AG08395 (cell line): ENCODE measurements at places on chromosomes 12 and 14.

DNA sequence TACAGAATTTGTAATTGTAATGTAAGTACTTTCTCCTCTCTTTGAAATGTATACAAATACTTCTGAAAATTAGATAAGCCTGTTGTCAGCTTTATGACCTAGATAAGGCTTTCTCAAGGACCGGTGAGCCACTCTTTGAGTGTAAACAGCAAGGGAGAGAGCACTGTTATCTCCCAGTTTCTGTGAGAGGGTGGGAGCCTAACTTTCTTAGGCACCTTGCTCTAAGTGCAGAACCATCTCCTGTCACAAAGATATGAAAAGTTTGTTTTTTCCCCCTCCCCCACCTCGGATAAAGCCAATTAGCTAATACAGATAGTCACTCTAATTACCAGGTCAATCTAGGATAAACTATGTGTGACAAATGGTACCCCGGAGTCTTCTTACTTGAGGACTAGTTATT lies 35.8 kb downstream of the CAPS2 start:
- no peak for DNase-seq

DNA sequence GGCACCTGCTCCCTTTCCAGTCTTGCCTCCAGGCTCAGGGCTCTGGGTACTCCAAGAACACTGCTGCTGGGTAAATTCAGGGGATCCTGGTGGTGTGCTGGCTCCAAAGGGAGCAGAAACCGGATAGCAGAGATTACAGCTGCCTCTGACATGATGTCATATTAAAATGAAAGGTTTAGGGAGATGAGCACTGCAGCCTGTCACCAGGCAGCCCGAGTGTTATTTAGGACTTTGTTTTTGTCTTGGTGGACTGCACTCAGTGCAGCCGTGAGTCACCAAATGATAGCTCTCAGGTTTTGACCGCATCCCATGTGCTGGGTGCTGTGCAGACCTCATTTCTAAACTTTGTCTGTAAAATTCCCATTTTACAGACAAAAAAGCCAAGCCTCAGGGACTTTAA lies 266.0 kb upstream of the CRY1 start:
- DNase-seq, result peak; percentile 76

DNA sequence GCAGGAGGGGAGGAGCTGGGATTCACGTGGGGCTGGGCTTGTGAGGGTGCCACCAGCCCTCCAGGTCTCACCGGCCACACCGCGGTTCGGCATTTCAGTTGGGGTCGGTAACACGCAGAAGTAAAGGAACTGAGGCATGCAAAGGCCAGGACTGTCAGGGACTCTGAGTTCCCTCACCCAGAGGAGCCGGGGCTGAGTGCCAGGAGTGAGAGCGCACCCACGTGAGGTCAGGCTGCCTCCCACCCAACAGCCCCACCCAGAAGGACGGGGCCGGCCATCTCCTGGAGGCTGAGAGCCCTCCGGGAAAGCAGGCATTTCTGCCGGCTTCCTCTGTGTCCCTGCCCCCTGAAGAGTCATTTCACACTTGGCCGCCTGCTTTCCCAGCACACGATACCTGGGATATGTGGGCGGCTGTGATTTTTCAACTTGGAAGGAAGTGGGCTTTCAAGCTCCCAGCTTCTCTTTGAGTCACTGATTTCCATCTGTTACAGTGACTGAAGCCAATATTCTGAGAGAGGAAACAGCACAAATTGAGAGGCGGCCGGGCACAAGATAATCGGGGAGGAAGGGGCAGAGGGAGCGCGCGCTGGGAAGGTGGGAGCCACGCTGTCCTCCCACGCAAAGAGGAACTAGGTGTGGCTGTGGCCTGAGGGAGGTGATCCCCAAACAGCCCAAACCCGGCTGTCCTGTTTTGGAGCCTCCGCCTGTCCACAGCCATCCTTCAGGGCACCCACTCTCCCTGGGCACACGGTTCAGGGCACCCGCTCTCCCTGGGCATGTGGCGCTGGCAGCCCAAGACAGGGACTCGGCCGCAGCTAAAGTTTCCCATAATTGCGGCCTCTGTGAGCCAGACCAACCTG lies 19.0 kb downstream of the GALNT9 start:
- DNase-seq, result no peak

DNA sequence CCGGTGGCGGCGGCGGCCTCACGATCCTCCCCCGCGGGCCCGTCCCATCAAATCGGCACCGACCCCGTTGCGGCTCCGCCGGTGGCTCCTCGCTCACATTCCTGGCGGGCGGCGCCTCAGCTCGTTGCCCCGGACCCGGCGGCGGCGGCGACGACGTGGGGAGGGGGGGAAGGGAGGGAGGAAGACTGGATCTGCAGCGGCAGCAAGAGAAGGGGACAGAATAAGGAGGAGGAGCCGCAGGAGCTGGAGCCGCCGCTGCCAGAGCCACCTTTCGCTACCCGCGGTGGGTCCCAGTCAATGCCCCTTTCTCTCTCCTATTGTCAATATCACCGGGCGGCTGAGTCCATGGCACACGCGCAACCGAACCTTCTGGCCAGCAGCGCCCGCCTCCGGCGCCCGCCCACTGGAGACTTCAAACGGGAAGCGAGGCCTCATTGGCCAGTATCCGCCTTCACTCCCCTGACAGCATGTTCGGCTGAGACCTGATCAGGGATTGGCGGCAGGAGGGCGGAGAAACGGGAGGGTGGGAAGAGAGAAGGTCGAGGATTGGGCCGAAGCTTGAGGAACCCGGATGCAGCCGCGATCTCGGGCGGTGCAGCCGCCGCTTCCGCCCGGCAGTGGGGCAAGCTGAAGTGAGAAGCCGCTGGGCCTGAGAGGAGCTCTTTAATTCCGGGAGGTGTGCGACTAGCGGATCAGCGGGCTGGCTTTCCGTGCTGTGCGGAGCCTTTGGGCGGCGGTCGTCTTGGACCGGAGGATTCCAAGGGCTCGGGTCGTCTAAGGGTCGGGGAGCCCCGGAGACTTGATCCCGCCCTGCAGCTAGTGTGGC lies at the start of gene PPP2R5E:
Gene PPP2R5E (minus strand): TSS at position 378 of the 826 bp plus-strand sequence. CDS start 3,692 bp downstream, outside the sequence.
- DNase-seq, result peak; percentile 99

DNA sequence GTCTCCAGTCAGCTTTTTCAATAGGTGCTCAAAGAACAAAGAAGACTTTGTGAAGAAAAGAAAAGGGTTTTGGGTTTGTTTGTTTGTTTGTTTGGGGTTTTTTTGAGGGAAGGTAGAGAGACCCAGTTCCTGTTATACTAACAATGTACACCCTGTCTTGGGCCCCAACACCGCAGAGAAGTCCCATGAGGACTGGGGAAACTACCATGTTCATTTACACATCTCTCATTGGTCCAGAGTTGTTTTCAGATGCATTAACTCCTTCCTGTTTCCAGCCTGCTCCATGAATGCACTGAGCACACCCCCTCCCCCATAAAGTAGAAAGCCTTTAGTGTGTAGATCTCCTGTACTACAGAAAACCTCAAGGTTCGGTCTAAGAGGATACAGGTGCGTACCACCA lies 51.1 kb upstream of the SLC8A3 start:
- no peak for DNase-seq

DNA sequence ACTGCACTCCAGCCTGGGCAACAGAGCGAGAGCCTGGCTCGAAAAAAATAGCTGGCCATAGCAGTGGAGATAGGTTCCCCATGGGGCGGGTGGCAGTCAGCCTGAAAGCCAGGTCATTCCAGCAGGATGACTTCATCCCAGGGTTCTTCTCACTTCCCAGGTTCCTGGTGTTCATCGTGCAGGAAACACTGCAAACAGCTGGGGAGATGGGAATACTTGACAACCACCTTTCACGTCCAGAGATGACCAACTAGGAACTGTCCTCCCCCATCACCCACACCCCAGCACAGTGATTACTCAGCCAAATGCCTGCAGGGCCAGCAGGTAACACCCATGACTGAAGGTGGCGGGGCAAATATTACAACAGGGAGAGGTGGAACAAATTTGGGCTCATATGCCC lies 1.7 kb downstream of the VSIG10 start:
- DNase-seq, result no peak
